Activated T-cell treated with anti-CD3 and anti-CD28 coated beads, Interleukin-2, amount 50 U/mL, for 4 hours (primary cell): ENCODE measurements at places on chromosomes 1 and 21. TPM values are rescaled to one million over a fixed set of nuclear protein-coding genes. Genes with fewer than 3 reads are reported as not detected.

The KCNK1 gene
- total RNA-seq: 1.2 TPM

GRCh38 chr1:41627491-41628280 is 143.2 kb upstream of the EDN2 start:
- DNase-seq: no peak

The POLR3GL gene
- total RNA-seq: 13.9 TPM

The IVL gene
- not detected for total RNA-seq

GRCh38 chr1:11342621-11343032 is 69.6 kb downstream of the UBIAD1 start:
- DNase-seq: no peak

The OR2M3 gene
- total RNA-seq: not detected

The PLEKHG5 gene
- total RNA-seq: 1.2 TPM

- no peak for DNase-seq
These were observed 213.3 kb upstream of the DAB1 start for GRCh38 chr1:57637155-57637554.

The HMCN1 gene
- total RNA-seq: 0.03 TPM

- DNase-seq: no peak
These were observed 164.5 kb upstream of the BEND5 start for GRCh38 chr1:48940962-48941732.

DNA sequence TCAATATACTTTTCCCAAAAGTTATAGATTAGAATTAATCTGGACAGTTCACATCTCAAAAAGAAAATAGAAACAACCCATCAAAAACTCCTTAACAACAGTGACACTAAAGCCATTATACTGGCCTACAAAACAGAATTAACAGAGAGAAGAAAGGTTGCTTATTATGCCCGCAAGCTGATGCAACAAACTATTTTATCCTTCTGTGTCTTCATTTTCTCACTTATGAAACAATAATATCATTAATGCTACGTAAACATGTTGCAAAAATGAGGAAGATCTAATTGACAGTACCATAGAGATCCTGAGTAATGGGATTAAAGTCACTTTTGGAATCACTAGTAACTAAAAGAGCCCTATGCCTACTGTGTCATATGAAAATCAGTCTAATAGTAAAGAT is 32.6 kb downstream of the LPGAT1 start:
- no peak for DNase-seq

The CAMTA1 gene
- 50.3 TPM for total RNA-seq

DNA sequence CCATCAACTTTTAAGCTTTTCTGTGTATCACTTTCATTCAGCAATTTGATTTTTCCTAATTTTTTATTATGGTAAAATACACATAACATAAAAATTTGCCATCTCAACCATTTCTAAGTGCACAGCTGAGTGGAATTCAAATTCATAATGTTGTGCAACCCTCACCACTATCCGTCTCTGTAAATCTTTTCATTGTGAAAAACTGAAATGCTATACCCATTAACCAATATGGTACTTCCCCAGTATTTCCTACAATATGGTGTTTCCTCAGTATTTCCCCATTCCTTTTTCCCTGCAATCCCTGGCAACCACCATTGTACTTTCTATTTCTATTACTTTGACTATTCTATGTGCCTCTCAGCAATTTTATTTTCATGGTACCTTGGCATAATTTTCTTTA is 6.8 kb downstream of the STPG1 start:
- no peak for DNase-seq

GRCh38 chr1:41023279-41023990 is 1.9 kb upstream of the SLFNL1 start:
- no peak for DNase-seq

- no peak for DNase-seq
These were observed 49.6 kb downstream of the TNFRSF8 start for GRCh38 chr1:12112711-12113161.

DNA sequence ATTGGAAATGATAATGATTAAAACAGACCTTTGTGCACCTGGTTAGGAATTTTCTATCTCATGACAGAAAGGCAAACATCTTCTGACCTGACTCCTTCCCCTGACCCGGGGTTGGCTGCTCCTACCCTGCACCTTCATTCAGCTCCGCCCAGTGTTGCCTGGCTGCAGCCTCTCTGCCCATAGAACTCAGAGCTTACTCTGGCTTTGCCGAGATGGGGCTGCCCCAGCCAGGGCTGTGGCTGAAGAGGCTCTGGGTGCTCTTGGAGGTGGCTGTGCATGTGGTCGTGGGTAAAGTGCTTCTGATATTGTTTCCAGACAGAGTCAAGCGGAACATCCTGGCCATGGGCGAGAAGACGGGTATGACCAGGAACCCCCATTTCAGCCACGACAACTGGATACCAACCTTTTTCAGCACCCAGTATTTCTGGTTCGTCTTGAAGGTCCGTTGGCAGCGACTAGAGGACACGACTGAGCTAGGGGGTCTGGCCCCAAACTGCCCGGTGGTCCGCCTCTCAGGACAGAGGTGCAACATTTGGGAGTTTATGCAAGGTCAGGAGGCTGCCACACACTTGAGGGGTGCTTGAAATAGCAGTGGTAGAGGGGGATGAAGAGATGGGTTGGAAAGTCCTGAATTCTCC is at the start of gene DIO1:
Gene DIO1, plus strand, starts transcription at position 189 of the 638 bp plus-strand sequence. Its CDS starts 24 bp downstream, at position 213.
- no peak for DNase-seq

The NTNG1 gene
- not detected for total RNA-seq

DNA sequence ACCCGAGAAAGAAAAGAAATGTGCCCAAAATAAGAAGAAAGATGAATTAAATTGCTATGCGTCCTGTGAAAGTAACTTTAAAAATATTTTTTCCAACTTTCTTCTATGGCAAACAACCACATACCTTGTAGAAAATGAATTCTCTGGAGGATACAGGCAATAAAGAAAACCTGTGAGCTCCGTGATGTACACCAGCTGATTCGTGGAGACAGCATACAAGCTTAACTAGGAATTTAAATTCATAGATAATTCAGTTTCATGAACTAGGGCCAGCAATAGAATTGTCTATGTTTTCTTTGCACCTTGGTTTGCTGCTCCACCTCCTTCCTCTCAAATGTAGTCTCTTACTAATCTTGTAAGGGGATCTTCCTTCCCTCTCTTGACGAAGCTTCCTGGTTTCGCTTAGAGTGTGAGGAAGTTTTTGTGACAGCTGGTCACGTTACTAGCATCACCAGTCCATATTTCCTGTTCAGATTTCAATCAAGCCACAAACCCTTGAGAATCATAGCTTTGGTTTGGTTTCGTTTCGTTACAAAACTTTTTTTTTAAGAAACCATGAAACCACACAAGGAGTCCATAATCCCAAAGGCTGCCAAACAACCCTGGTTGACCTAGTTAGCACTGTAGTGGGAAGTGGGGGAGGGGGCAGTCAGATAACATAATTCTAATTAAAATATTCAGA is 35.8 kb downstream of the GREM2 start:
- no peak for DNase-seq

The IGSF3 gene
- total RNA-seq: 4.8 TPM
